ENCODE measurements at places on chromosomes 2 and 18.

GRCh38 chr2:147150241-147150635 lies 694.6 kb upstream of the ACVR2A start:
- no peak for DNase-seq

DNA sequence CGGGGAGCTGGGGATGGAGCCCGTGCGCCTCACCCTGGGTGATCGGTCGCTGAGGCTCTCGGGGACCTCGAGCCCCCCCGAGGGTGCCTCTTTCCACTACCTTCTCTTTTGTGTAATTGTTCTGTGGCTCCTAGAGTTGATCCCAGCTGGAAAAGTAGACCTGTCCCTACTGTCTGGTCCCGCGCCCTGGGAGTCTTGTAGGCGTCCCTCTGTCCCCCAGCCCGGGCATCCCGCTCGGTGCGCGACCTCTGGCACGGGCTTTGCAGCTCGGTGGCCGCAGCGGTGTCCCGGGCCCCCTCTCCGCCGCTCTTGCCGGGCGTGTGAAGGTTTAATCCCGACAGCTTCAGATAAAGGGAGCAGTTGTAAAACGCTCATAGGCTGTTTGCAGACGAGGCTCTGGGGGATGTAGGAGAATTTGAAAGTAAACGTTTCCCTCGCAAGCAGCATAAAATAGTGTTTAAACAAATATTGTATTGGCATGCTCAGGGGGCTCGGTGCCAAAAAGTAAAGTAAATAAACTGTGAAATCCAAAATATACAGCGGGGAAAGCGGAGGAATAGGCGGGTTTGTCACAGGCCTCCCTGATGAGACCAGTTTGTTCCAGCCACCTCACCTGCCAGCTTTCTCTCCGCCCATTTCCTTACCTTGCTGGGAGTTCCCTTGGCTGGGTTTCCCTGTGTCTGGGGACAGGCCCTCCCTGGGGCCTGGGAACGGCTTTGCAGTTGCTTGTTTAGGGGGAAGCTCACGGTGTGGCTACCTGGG lies 1.9 kb downstream of the GLI2 start:
- no peak for DNase-seq

GRCh38 chr2:43340066-43340465 lies 113.7 kb upstream of the ZFP36L2 start:
- no peak for DNase-seq

DNA sequence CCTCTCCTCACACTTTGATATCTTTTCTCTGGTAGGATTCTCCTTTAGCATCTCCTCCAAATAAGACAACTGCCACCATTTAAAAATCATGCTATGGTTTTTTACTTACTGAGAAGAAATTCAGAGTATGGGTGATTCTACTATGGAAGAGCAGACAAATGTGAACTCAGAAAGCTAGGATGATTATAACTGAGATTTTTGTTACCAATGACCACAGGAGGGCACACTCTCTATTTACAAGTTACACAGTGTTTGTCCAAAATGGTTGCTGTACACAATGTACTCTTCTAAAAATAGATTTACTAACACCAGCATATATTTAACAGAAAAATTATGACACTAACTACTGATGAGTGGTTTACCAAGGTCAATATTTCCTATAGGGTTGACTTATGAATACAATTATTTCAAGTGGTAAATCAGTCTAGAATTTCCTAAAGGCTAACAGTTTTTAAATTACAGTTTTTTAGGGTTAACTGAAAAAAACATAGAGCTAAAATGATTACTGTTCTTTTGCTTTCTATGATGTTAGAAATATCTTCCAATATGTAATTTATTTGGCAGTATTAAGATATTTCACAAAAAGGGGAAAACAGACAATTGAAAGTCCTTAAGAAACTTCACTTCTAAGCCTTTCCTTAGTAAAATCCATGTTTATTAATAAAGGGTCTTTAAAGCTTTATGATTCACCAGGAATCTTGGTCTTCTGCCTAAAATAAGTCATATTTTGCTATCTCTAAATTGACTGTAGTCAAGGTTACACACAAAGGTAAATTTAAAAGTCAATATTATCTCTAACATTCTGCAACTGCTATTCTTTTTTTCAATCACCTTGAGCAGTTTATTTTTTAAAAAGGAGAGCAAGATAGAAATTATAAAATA lies 57.2 kb downstream of the MAP4K3 start:
- no peak for DNase-seq

- peak; percentile 75 for DNase-seq
These were observed 157.8 kb downstream of the SMAD2 start for GRCh38 chr18:47772374-47773248.

GRCh38 chr2:224039080-224039769 lies at the start of gene SERPINE2:
Gene SERPINE2 (minus strand): TSS chr2:224039286. CDS start chr2:224001900, 37,386 bp downstream.
- no peak for DNase-seq

DNA sequence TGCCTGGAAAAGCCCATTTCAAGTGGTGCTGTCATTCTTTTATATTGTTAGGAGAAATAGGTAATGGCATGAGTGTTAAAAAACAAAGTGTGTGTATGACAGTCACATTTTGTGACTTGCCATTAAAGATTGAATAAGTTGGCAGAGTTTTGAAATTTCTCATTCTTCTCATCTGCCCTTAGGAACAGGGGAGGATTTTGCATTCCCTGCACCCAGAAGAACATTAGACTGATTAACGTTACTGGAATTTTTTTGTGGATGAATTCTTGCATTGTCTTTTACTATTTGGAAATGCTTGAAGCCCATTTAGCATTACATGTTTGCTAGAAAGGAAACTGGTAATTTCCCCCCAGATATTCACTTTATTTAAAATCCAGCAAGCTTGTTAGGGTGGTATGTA lies 162.2 kb downstream of the BABAM2 start:
- DNase-seq: no peak
